Activated T-cell treated with anti-CD3 and anti-CD28 coated beads, Interleukin-2, amount 50 U/mL, for 4 hours (primary cell): ENCODE measurements at places on chromosomes 4 and X.

- no peak for DNase-seq
Observed at GRCh38 chr4:125303058-125303457, 11.7 kb upstream of the FAT4 start.

DNA sequence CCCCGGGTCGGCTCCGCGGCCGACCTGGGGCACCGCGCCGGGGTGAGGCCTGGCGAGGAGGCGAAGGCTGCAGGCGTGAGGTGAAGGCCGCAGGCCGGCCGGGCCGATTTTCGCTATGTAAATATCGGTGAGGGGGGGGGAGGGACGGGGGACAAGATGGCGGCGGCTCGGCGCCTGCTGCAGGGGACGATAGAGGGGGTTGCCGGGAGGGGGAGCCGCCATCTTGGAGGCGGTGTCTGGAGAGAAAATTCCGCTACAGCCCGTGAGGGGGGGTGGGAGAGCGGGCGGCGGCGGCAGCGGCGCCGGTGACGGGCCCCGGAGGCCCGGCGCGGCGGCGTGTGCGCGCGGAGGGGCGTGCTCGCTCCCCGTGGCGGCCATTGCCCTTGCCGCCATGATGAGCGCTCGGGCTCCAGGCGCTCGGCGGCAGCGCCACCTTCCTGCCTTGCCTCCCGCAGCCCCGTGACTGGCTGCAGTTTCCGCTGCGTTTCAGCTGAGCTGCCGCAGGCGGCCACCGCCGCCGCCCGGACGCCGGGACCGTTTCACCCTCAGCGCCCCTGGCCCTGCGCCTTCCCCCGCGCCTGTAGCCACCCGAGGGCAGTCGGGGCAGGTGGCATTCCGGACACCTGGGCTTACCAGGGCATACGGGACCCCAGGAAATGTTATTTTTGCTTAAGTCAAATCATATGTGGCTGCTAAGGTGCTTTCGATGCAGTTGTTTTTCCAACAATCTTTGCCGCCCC, 692 bp downstream of the ZFX start:
- peak; percentile 91 for DNase-seq

GRCh38 chr4:6771229-6771671, 11.3 kb upstream of the KIAA0232 start:
- no peak for DNase-seq

- no peak for DNase-seq
Observed at GRCh38 chrX:115901241-115901640, 269.3 kb upstream of the AGTR2 start.

DNA sequence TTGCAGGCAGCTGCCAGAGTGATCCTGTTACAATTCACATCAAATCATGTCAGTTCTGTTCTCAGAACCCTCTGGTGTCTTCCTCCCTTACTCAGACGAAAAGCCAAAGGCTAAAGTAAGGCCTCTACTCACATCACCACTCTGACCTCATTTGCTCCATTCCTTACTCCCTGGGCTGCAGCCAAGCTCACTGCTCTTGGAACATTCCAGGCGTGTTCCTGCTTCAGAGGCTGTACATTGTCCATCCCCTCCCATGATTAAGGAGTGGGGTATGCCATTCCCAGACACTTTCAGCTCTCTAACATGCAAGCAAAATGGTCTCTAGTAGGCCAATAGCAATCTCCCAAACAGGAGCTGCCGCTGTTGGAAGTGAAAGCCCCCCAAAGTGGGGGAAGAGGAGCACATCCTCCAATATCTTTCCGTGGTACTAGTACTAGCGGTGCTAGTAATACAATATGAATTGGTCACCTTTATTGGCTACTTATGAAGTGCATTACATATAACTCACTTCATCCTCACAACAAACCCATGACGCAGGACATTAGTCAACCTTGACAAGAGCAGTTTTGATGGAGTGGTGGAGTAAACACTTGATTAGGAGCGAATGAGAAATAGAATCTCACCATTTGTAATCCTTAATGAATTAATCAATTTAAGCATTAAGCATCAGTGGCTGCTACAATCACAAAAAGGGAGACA, 15.0 kb downstream of the GAB3 start:
- no peak for DNase-seq

- no peak for DNase-seq
Observed at GRCh38 chrX:93585661-93586060, 87.7 kb downstream of the NAP1L3 start.

GRCh38 chrX:24672701-24673190, 21.0 kb upstream of the POLA1 start:
- DNase-seq = no peak
